ENCODE measurements at places on chromosomes 5 and 9.

DNA sequence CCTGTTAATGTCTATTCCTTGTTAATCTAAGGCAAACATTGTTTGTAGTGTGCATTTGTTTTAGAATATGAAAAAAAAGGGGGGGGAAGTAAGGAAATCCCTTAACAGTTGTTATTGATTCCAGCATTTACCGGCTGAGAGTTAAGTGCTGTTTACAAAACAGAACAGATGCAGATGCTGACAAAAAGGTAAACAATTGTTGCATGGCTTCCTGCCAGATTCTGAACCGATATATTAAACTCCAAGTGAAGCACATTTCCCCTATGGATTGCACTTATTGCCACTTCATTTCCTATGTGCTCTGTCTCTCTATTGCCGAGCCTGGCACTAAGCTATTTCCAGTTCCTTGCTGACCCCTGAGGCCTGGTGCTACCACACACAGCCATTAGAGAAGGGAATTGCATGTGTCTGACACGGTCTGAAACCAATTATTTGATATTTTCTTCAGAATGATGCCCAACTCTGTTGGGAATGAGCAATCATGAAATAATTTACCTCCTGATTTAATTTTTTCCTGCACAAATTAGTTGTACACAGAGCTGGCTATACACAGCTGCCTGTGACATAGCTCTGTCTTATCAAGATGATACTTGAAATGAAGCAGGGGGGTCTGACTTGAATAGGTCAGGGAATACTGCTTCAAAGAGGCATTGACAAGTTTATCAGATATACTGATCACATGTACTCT lies 109.8 kb downstream of the KIAA0825 start:
- no peak for DNase-seq

GRCh38 chr9:107569174-107569573 lies 79.6 kb upstream of the KLF4 start:
- DNase-seq: no peak

DNA sequence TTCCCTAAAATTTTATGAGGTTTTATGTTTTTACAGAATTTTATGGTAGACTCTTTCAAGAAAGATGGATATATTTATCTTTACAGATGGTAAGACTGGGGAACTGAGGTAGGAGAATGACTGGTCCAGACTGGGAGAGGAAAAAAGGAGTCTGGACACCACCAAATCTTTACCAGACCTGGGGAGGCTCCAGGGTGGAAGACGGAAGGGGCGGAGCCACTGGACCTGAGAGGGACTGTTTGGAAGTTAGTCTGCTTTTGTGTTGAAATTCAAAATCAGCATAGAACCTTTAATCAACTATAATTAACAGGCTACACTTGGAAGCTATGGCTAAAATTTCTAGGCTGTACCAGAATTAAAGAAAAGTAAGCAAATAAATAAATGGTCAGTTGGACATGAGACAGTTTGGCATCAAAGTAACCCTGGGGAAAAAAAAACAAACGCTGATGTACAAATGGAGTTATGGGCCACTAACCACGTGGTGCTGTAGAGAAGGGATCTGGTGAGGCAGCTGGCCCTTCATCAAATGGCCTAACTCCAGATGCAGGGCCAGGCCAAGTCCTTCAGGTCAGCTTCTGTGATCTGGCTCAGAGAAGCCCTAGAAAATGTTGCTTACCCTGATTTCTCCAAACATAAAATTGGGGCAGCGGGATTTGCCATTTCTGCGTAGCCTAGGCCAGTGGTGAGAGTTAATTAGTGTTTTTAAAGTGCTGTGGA lies 155.1 kb downstream of the ARSB start:
- DNase-seq: no peak

DNA sequence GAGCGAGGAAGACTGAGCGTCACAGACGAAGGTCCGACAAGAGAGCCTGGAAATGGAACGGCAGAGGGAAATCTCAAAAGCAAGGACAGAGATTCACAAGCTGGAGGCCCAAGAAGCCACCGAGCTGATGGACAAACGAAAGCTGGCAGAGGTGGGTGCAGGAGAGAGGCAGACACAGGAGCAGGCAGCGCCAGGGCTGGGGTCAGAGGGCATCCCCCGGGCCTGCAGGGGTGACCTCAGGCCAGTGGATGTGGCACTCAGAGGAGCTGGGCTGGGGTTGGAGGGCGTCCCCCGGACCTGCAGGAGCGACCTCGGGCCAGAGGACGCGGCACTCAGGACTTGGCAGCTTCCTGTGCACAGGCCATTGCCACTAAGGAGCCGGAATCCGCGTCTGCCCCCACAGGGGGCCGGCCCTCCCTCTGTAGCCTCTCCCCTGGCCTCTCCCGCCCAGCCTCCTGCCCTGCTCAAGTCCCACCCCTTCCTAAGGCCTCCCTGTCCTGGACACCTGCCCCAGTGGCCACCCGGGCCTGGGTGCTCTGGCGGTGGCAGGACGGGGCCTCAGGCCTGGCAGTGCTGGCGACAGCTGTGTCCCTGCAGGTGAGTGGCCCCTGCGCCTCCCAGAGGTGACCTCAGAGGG lies 40.4 kb downstream of the EXD3 start:
- DNase-seq: no peak

DNA sequence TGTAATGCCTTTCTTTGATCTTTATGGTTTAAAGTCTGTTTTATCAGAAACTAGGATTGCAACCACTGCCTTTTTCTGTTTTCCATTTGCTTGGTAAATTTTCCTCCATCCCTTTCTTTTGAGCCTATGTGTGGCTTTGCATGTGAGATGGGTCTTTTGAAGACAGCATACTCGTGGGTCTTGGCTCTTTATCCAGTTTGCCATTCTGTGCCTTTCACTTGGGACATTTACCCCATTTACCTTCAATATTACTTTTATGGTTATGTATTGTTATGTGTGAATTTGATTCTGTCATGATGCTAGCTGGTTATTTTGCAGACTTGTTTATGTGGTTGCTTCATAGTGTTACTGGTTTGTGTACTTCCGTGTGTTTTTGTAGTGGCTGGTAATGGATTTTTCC lies 59.2 kb downstream of the YTHDC2 start:
- peak; percentile 3 for DNase-seq

DNA sequence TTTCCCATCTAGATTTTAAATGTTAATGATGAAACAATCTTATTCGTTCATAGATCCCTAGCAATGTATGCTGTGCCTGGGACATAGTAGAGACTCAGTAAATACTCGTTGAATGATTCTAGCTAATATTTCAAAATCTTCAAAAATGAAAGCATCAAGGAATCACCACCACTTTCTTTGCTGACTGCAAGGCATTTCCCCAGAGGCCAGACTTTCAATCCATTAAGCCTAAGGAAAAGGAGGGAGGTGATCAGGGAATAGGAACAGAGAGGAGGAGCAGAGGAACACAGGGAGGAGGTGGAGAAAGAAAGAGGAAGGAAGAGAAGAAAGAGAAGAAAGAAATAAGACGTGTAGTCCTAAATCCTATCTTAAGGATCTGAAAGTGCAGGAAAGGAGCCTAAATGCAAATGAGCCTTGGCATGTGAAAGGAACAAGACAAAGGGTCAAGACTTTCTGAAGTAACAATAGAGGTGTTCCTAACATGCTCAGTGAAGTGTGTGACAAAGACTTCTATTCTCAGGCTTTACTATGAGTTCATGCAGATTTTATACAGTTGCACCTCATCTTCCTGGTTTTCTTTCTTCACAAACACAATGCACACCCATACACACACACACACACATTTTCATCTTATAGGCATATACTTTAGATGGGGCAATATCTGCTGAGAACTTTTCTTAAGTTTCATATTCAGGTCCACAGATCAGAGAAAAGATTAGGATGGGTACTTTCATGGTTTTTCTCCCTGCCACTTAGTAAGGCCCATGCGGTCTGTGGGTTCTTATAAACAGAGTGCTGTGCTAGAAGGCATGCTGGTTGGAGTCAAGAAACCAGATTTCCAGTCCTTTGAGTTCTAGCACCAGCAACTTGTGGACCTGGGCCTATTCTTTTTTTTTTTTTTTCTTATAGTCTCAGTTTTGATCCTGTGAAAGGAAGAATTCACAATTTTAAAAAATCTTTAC lies 512.2 kb upstream of the TNC start:
- DNase-seq: no peak

GRCh38 chr5:156181656-156182055 lies 145.3 kb upstream of the SGCD start:
- no peak for DNase-seq

DNA sequence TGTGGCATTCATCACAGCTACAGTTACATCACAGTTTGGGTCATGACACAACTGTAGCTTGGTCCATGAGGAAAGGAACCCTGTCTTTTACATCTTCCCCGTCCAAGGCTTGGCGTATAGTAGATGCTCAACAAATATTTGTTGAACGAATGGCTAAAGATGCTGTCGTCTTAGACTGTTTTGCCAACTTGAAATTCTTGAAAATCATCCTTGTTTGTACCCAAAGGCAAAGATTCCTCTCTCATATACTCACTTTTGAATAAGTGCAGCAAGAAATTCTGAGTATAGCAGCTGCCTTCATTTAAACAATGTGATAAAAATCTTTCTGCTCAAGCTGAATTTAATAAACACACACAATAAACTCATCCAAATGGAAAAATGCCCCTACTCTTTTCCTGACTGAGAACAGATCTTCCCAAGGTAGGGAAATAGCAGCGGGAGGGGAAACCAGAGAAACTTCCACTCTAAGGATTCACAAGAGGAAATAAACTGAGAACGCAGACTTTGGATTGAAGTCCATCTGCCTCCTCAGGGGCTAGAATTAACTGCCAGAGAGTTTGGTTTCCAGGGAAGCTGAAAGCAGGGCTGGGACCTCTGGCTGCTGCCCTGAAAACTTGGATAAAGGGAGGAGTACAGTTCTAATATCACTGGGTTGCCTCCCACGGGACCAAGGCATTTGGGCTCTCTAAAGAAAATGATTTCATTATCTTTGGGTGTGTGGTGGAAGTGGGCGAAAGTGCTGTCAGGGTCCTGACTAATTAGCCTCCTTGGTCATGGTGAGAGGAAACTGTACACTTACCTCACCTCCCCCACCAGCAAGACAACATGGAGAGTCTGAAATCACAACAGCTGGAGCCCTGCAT lies 99.1 kb downstream of the DPYSL3 start:
- no peak for DNase-seq

GRCh38 chr5:124104821-124105220 lies 592.8 kb downstream of the CSNK1G3 start:
- no peak for DNase-seq

GRCh38 chr5:92795633-92796032 lies 785.4 kb downstream of the NR2F1-AS1 start:
- no peak for DNase-seq

GRCh38 chr9:38101423-38101822 lies 32.4 kb upstream of the SHB start:
- no peak for DNase-seq

- DNase-seq: no peak
Measured at GRCh38 chr9:113989017-113989713, 88.9 kb downstream of the AMBP start.

DNA sequence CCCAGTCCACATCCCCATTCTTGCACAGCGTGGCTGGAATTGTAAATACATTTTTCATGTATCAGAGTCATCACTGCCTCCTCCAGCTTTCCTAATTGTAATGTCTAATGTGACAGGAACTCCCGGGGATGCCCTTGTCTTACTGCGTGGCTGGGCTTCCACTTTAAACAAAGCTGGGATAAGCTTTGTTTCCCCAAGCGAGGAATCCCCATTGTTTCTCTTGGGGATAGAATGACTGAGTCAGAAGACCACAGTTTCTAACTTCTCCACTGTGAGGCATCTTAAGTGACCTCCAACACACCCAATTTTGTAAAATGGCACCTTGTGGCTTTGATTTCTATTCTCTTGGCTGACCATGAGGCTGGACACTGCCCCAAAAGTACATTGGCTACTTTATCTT lies 22.4 kb downstream of the ARPC5L start:
- no peak for DNase-seq

DNA sequence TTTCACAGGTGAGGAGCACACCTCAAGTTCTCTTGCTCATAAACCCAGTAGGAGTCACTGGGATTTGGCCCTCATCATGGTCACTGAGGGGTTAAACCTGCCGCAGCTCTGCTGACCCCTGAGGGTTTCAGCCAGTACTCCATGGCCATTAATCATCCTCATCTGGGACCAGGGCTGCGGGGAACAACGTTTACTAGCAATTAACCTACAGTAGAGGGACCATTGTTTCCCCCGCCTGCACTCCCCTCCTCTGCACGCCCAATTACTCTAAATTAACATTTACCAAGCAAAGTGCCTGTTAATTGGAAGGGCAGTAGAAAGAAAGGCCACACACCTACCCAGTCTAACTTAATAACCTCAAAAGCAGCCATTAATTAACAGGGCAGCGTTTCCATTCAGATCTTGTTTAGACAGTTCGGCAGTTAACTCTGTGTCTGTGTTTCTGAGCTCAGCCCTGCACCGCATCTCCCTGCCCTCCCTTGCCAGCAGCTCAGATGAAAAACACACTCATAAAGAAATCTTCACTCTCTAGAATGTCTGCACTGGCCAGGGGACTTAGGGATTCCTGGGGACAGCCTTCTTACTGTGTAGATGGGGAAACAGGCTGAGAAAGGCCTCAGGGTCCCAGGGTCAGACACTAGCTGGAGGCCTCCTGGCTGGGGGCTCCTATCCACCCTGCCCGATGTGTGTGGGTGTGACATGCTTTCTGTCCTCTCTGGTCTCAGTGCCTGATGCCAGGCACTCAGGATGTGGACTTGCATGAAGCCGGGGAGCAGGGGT lies 51.6 kb downstream of the ALG2 start:
- no peak for DNase-seq

DNA sequence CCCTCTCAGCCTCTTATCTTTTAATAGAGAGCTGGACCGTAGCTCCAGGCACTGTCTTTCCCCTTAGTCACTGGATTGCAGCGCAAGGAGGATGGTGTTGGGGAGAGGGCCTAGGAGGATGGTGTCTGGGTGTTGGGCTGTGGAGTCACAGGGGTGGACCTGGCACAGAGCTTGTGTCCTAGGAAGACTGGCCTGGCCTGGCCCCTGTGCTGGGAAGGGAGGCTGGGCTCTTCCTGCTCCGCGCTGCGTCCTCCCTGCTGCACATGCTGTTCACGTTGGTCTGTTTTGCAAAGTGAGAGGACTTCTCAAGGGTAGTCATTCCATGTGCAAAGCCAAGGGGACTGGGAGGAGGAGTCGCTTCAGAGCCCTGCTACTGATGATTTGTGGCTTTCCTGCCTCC lies 123.9 kb downstream of the EHMT1 start:
- no peak for DNase-seq

- DNase-seq: no peak
Measured at GRCh38 chr5:109299557-109299956, 110.2 kb downstream of the PJA2 start.

DNA sequence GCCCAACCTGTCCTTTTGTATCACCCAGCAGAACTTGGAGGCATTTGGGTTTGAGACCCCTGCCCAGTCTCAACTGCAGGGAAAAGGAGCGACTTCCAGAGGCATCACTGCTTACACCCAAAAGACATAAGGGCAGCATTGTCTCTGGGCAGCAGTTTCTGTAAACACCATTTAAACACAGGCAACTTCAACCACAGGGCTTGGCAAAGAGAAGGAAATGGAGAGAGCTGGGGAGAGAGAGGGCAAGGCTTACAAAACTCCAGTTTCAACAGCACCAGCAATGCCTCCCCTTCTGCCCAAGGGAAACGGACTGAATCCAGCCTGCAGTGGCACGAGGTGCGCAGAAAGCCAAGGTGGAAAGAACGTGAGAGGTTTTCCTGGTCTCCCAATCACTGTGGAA lies 147.6 kb downstream of the ROR2 start:
- DNase-seq: no peak

- peak; percentile 92 for DNase-seq
Measured at GRCh38 chr5:1199649-1200494, 1.5 kb upstream of the SLC6A19 start.

Data from erythroblast (primary cell).